ENCODE measurements at places on chromosomes 5 and 9.
A peak's percentile ranks its signal among the peaks of the same experiment; 100 is the strongest.

DNA sequence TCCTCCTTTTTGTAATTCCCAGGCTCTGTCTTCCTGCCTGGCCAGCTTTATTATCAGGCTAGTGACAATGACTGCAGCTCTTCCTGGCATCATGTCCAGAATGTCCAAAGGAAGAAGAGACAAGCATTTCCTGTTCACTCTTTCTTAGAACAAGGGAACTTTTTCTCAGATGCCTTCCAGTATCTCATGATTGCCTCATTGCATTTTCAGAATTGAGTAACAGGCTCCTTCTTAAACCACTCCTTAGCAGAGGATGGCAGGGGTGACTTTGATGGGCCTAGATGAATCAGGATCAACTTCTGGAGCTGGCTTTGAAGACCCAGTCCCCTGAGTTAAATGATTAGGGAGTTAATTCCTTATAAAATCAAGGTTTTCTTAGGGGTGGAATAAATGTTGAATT, 92.9 kb upstream of the RASGRF2 start:
- no peak for DNase-seq

- DNase-seq = no peak
Observed at GRCh38 chr9:85392260-85392659, 349.5 kb downstream of the AGTPBP1 start.

GRCh38 chr5:145178641-145179523, 656.3 kb downstream of the PRELID2 start:
- DNase-seq = no peak

GRCh38 chr5:88883059-88883835, at the start of gene MEF2C:
Gene MEF2C, minus strand, starts transcription at chr5:88883184. Its CDS starts 59,396 bp downstream, at chr5:88823788.
- DNase-seq = peak; percentile 21

DNA sequence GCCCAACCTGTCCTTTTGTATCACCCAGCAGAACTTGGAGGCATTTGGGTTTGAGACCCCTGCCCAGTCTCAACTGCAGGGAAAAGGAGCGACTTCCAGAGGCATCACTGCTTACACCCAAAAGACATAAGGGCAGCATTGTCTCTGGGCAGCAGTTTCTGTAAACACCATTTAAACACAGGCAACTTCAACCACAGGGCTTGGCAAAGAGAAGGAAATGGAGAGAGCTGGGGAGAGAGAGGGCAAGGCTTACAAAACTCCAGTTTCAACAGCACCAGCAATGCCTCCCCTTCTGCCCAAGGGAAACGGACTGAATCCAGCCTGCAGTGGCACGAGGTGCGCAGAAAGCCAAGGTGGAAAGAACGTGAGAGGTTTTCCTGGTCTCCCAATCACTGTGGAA, 147.6 kb downstream of the ROR2 start:
- DNase-seq = no peak

DNA sequence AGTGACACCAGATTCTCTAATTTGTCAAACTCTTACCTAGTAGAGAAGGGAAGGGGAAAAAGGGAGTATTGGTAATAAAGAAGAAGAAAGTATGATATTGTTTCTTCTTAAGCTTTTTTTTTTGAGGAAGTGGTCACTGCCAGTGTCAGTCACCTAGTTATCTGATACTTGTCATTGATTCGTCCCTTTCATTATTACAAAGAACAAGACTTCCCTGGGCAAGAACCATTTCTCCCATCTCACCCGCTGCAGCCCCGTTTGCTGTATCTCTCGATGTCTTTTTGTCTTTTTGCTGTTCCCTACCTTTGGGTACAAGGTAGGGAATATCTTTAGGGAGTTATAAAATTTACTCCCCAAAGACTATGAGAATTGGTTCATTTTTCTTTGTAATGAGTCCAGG, 249.0 kb downstream of the ARHGAP26 start:
- no peak for DNase-seq

GRCh38 chr9:96086936-96087571, 211.6 kb downstream of the ERCC6L2 start:
- no peak for DNase-seq

DNA sequence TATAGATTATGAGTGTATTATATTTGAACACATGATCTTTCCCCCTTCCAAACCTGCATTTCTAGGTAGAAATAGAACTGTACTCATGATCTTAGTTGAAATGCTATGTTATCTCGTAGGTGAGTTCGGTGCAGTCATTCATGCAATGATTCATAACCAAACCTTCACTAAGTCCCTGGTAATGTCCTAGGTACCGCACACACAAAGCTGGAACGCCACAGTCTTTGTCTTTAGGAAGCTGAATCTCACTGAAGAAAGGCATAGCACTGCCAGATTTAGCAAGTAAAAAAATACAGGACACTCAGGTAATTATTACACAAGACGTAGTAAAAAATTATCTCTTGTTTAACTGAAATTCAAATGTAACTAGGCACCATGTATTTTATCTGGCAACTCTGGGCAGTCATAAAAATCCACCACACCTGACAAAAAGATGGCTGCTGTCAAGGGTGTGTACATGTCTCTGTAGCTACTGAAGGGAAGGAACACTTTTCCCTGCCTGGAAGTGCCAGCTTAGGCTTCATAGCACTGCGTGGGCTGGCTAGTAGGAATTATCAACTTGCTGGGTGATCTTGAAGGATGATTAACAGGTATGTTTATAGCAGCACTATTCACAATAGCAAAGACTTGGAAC, 28.0 kb upstream of the TXN start:
- DNase-seq = no peak

DNA sequence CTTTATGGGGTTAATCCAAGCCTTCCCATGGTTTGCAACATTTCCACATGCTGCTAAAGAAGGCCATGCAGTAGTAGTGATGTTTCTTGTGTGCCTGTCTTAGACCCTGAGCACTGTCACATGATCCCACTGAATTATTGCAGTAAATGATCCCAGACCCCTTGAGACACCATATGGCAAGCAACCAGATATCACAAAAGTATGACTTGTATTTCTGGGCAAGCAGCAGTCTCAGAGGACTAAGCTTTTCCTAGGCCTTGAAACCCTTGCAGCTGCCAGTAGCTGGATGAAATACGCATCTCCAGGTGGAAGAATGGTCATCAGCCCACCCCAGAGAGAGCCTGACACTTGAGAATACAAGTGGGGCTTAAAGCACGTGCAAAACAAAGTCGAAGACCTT, 41.8 kb downstream of the CDO1 start:
- no peak for DNase-seq

GRCh38 chr9:124006448-124007361, 4.9 kb upstream of the LHX2 start:
- no peak for DNase-seq

DNA sequence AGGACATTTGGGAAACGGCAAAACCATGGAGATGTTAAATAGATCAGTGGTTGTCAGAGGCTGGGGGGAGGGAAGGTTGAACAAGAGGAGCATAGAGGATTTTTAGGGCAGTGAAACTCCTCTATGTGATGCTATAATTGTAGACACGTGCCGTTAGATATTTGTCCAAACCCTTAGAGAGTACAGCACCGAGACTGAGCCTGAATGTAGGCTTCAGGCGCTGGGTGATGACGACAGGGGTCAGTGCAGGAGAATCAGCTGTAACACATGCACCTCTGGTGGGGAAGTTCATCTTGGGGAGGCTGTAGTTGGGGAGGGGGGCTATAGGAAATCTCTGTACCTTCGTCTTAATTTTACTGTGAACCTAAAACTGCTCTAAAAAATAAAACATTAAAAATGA, 22.2 kb upstream of the CLPTM1L start:
- DNase-seq = no peak

- DNase-seq = no peak
Observed at GRCh38 chr5:169569513-169569912, 14.1 kb upstream of the SPDL1 start.

GRCh38 chr9:93949694-93950449, 5.3 kb downstream of the BARX1 start:
- DNase-seq = no peak

GRCh38 chr5:145838276-145838675, 3.1 kb upstream of the PRELID2 start:
- no peak for DNase-seq

GRCh38 chr5:119879446-119879845, 250.1 kb downstream of the FAM170A start:
- no peak for DNase-seq

DNA sequence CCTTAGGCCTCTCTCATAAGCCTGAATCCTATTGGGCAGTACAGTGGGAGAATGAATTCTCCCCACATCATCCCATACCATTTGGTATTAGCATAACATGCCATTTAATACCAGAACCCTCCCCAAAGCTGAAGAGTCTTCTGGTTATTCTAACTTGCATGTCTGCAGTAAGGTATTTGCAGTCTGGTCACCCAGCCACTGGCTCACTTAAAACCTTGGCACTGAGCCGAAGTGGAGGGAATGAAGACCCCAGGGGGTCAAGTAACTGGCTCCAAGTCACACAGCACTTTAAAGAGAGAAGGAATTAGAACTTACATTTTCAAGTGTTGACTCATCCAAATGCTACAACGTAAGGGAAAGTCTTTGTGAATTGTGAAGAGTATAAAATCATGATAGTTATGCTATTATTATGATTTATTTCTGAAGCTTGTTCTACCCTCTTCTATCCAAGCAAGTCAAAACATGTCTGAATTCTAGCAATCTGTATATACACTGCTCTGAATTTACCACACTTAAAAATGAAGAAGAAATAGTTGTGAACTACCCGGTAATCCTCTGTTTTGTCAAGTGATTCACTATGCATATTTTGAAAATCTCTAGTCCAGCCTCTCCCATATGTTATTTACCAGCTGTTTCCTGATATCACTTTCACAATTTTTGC, 28.5 kb downstream of the GLRA1 start:
- DNase-seq = peak; percentile 72

DNA sequence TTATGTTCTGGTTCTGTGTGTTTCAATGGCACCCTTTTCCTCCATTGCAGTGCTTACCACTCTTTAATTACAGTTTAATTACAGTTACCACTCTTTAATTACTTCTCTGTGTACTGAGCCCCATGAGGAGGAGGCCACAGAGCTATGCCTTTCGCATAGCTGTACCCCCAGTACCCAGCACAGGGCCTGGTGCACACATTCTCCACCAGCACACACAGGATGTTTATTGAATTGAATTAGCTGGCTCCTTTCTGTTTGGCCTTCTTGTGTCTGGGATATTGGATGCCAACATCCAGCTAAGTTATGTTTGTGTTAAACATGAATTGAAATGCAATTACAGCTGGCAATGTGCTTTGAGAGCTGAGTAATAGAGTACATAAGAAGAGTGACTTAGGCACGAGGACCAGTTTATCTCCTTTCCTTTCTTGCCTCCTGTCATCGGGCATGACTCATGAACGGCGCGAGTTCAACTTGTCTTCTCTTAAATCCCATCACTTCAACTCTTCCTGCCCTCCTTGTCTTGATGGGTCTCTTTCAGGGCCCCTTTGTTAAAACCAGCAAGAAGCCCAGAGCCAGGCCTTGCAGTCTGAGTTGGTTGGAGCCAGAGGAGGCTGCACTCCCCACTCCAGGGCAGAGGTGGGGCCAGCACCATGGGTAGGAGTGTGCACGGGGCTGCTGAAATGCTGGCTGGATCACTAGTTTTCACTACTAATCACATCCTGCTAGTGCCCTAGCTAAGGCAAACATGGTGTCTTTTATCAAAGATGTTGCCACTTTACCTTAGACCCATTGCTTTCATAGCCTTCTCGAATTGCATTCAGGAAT, 37.4 kb downstream of the MVB12B start:
- no peak for DNase-seq

DNA sequence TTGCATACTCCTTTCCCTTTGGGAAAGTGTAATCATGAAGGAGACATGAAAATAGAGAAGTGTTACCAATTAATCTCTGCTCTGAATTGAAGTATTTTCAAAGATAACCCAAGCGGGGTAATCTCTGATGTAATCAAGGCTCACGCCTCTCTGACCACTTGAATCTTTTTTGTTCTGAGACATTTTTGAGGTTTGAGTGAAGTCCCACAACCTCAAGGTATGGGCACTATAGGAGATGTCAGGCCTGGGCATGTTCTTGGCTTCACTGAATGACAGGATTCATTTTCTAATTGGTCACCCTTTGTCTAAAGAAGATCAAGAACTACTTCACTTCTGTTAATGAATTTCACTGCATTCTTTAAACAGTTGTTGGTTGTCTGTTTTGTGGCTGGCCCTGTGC, 23.7 kb downstream of the ENHO start:
- DNase-seq = no peak

DNA sequence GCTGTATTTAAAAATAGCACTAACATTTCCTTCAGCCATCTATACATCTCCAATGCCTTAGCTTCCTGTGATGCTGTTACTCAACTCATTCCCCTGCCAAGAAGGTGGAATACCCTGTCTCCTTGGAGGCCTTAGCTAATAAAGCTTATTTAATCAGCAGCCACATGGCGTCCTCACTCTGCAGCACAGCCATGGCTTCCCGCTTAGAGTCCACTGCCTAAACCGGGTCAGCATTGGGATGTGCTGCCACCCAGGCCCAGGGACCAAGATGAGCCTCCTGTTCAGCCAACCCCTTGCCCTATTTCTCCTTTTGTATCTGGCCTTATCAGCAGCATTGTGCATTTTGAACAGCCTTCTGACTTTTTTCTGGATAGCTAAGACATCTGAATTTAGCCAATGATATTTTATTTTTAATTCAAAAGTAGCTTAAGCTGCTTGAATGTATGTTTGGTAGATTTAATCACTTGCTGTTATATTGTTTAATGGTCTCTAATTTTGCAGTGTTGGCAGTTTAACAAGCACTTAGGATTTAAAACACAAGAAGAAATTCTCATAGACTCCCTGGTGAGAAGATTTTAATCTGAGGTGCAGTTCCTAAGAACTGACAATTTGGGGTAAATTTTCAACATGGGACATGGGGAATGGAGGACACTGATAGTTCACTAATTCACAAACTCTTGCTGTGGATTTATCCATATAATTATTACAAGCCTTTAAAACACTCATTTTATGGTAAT, 113.0 kb downstream of the RPS23 start:
- DNase-seq = no peak

DNA sequence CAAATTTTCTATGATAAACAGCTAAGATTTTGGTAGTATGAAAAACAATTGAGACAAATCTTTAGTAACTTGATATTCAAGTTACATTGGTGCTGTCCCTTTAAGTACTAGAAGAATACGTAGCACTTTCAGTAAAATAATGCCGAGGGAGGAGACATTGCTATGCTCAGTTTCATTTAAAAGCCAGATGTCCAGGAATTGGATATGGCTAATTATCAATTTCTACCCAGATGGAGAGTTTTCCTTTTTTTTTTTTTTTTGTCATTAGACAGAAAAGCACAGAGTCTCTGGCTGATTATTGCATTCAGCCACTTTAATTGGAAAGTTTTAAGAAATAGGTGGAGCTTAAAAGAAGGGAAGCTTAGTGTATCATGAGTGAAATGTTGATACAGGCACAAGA, 40.4 kb upstream of the APC start:
- no peak for DNase-seq

GRCh38 chr5:155103146-155103545, 89.6 kb downstream of the KIF4B start:
- no peak for DNase-seq

- no peak for DNase-seq
Observed at GRCh38 chr5:103260951-103261350, 2.4 kb downstream of the MACIR start.

DNA sequence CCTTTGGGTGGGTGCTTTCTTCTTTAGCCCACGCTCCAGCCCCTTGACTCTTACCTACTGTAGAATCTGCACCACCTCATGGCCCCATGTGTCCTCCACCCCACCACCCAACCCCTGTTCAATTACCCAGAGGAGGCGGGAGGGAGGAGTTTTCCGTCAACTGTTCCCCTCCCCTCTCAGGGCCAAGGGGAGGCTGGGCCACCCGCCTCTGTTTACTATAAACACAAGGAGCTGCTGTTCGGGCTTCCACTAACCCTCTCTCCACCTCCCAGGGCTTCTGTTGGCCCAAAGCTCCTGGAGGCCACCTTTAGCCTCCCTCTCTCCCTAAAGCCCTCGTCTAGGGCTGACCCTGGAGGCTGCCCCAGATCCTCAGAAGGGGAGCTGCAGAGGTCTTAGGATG, 59.2 kb downstream of the FOXI1 start:
- DNase-seq = no peak
